ENCODE measurements at places on chromosomes 13 and 19. TPM values are rescaled to one million over a fixed set of nuclear protein-coding genes. Genes with fewer than 3 reads are reported as not detected.
A peak's percentile ranks its signal among the peaks of the same experiment; 100 is the strongest.

Gene BEST2
- polyA plus RNA-seq, result not detected

Gene NFIX
- 45.0 TPM for polyA plus RNA-seq

Gene THAP8
- polyA plus RNA-seq, result 4.7 TPM

Gene DUS3L
- polyA plus RNA-seq, result 28.9 TPM

Gene ZNF540
- 2.9 TPM for polyA plus RNA-seq

Gene SKA3
- 2.7 TPM for polyA plus RNA-seq

Gene BCAM
- polyA plus RNA-seq, result 38.7 TPM

- H3K4me3 ChIP-seq, result peak overlapping the region; percentile 87
- peaks cover 20% of the 10 kb centered on the region for H3K4me1 ChIP-seq
- no peaks in the 10 kb centered on the region for H3K27me3 ChIP-seq
- no peak for DNase-seq
- H3K27ac ChIP-seq, result peak overlapping the region; percentile 86
These were observed 579 bp downstream of the ZNF566 start for GRCh38 chr19:36488846-36489117.

GRCh38 chr13:96248996-96249395 lies 159.1 kb downstream of the HS6ST3 start:
- no peaks in the 10 kb centered on the region for H3K36me3 ChIP-seq
- no peaks in the 10 kb centered on the region for H3K4me1 ChIP-seq
- H3K4me3 ChIP-seq, result no peak overlapping the region
- no peak for DNase-seq

- no peak for DNase-seq
- no peaks in the 10 kb centered on the region for H3K36me3 ChIP-seq
- H3K27me3 ChIP-seq, result no peaks in the 10 kb centered on the region
- no peak overlapping the region for H3K4me3 ChIP-seq
- no peak overlapping the region for H3K27ac ChIP-seq
These were observed 671.5 kb upstream of the PCDH20 start for GRCh38 chr13:62087124-62087523.

GRCh38 chr19:29507081-29507860 lies 18.5 kb upstream of the VSTM2B start:
- no peaks in the 10 kb centered on the region for H3K27me3 ChIP-seq
- H3K4me1 ChIP-seq, result no peaks in the 10 kb centered on the region
- H3K27ac ChIP-seq, result no peak overlapping the region
- no peak for DNase-seq
- H3K4me3 ChIP-seq, result no peak overlapping the region
- H3K36me3 ChIP-seq, result no peaks in the 10 kb centered on the region

DNA sequence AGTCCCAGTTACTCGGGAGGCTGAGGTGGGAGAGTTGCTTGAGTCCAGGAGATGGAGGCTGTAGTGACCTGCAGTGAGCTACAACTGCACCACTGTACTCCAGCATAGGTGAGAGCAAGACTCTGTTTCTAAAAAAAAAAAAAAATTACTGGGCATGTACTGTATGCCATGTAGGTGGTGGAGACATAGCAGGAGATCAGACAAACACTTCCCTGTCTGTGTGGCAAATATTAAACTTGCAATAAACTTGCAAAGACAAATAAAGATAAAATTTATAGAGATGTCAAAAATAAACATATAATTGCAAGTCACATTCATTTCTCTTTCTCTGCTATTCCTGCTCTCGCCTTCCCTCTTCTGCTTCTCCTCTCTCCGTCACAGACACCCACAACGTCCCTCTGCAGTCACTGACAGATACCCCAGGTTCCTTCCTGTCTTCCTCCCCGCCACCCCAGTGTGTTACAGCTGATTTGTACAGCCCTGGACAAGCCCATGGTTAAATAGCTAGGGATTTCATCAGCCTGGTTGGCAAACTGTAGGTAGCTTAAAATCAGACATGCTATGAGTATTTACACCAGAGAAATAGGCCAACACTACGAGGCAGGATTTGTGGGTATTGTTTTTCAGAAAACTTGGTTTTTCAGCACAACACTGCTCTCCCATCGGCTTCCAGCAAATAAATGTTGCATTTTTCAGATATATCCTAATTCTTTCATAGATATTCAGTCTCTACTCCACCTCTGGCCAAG lies 1.3 kb upstream of the CD177 start:
- DNase-seq, result no peak
- no peaks in the 10 kb centered on the region for H3K4me1 ChIP-seq
- no peaks in the 10 kb centered on the region for H3K36me3 ChIP-seq
- H3K27ac ChIP-seq, result no peak overlapping the region
- no peak overlapping the region for H3K4me3 ChIP-seq

DNA sequence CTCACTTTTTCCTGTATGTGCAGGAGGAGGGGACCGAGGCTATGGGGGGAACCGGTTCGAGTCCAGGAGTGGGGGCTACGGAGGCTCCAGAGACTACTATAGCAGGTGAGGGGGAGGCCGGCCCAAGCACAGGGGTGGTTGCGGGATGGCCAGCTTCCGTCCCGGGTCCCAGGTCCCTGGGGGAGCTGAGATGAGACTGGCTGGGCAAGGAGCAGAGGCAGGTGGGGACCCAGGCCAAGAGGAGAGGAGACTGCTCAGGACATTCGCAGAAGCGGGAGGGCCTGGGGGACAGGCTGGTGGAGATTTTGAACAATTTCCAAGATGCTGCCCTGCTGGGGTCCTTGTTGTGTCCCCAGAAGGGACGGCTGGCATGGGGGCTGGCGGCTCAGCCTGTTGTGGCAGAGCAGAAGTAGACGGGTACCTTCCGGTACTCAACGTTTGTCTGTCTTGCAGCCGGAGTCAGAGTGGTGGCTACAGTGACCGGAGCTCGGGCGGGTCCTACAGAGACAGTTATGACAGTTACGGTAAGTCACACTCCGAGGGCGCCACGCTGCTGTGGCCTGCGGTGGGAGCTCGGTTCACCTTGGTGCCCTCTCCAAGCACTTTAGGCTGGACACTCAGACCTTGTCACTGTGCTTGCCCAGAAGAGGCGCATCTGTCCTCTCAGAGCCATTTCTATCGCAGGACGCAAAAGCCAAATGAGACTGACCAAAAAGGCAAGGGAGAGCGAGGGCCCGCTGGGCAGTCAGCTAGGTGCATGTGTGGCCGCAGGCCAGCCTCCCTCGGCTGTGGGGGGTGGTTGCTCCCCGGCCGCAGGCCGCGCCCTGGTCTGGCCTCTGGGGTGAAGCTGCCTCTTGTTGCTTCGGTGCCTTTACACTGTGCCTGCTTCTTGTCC lies 2.6 kb downstream of the CIRBP start:
- peaks cover 83% of the 10 kb centered on the region for H3K4me1 ChIP-seq
- peak overlapping the region; percentile 62 for H3K4me3 ChIP-seq
- DNase-seq, result no peak
- peaks cover 44% of the 10 kb centered on the region for H3K36me3 ChIP-seq

GRCh38 chr13:24160458-24161009 lies at the start of gene SPATA13:
Gene SPATA13, plus strand, starts transcription at chr13:24160720. Its CDS starts 62,210 bp downstream, at chr13:24222930.
- no peaks in the 10 kb centered on the region for H3K27me3 ChIP-seq
- peaks cover 27% of the 10 kb centered on the region for H3K4me1 ChIP-seq
- peak; percentile 98 for DNase-seq
- peak within 1 kb of the TSS; percentile 93 for H3K27ac ChIP-seq

GRCh38 chr13:51714663-51715168 lies 89.2 kb downstream of the DHRS12 start:
- no peaks in the 10 kb centered on the region for H3K36me3 ChIP-seq
- DNase-seq, result peak; percentile 10
- no peak overlapping the region for H3K27ac ChIP-seq
- H3K4me1 ChIP-seq, result peaks cover 7% of the 10 kb centered on the region

DNA sequence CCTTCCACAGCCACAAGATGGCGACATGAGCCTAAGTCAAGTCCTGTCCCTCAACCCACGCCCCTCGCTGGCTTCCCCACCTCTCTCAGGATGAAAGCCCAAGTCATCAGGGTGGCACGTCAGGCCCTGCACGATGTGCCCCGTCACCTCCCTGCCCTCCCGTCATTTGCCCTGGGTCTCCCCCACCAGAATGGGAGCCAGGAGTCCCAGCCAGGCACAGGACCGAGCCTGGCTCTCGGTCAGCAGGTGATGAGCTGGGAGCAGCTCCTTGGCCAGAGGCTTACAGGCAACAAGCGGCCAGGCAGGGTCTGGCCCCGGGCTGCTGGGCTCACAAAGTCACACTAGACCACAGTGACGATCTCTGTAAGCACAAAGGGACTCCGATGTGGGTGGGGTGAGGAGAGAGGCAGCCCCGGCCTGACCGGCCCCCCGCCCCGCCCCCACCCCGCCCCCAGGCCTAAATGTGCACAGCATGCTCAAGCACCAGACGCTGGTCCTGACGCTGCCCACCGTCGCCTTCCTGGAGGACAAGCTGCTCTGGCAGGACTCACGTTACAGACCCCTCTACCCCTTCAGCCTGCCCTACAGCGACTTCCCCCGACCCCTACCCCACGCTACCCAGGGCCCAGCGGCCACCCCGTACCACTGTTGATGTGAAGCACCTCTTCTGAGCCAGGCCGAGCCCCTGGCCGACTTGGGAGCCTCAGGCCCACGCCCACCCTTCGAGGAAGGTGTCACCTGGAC lies 7.3 kb downstream of the MRPL4 start:
- peak overlapping the region; percentile 34 for H3K4me3 ChIP-seq
- peak overlapping the region; percentile 61 for H3K27ac ChIP-seq
- H3K4me1 ChIP-seq, result peaks cover 12% of the 10 kb centered on the region
- H3K27me3 ChIP-seq, result no peaks in the 10 kb centered on the region
- H3K36me3 ChIP-seq, result peaks cover 40% of the 10 kb centered on the region

DNA sequence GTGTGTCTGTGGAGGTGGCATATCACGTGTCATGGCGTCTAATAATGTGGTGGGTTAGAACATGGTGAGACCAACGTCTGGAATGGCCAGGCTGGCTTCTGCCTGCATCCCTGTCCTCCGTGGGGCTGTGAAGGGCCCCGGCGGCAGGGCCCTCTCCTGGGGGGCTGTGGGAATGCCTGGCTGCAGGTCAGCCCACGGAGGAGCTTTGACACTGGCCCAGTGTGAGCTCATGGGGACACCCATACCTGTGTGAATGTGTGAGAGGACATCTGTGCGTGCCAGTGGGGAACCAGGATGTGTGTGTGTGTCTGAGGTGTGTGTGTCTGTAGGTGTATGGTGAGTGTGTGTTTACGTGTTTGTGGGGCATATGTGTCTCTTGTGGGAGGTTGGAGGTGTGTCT lies 300.1 kb downstream of the TEX29 start:
- no peaks in the 10 kb centered on the region for H3K36me3 ChIP-seq
- no peak overlapping the region for H3K27ac ChIP-seq
- H3K4me3 ChIP-seq, result no peak overlapping the region
- no peaks in the 10 kb centered on the region for H3K27me3 ChIP-seq
- H3K4me1 ChIP-seq, result no peaks in the 10 kb centered on the region

- H3K27ac ChIP-seq, result no peak within 1 kb of the TSS
- no peaks in the 10 kb centered on the region for H3K36me3 ChIP-seq
- H3K4me1 ChIP-seq, result peaks cover 11% of the 10 kb centered on the region
- H3K4me3 ChIP-seq, result peak within 1 kb of the TSS; percentile 34
- peak; percentile 85 for DNase-seq
These were observed at the start of gene KLC3 for GRCh38 chr19:45340232-45340898. Gene KLC3, plus strand, starts transcription at chr19:45340750. Its CDS starts 4,792 bp downstream, at chr19:45345542.

DNA sequence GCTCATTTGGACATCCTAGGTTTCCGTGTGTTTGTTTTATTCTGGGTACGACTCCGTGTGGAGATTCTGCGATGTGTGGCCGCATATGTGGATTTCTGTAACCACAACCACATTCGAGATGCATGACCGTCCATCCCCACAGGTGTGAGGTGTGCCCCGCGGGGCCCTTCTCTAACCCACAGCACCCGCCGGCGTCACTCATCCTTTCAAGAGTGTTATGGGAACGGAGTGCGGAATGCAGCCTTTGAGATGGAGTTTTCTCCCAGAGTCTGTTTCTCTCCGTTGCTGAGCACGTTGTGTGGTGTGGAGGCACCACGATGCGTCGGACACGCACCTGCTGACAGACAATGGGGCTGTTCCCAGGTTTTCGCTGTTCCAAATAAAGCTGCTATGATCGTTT lies 40.0 kb downstream of the C13orf46 start:
- H3K36me3 ChIP-seq, result no peaks in the 10 kb centered on the region
- H3K4me3 ChIP-seq, result no peak overlapping the region

- no peaks in the 10 kb centered on the region for H3K4me1 ChIP-seq
- H3K27me3 ChIP-seq, result no peaks in the 10 kb centered on the region
- peak; percentile 41 for DNase-seq
- no peaks in the 10 kb centered on the region for H3K36me3 ChIP-seq
These were observed 245.6 kb downstream of the DACH1 start for GRCh38 chr13:71621174-71622124.

- peak overlapping the region; percentile 48 for H3K27ac ChIP-seq
- H3K36me3 ChIP-seq, result peaks cover 13% of the 10 kb centered on the region
- H3K4me1 ChIP-seq, result peaks cover 76% of the 10 kb centered on the region
- no peak overlapping the region for H3K4me3 ChIP-seq
- H3K27me3 ChIP-seq, result no peaks in the 10 kb centered on the region
These were observed 6.9 kb downstream of the PEAK3 start for GRCh38 chr19:2274931-2275535.

DNA sequence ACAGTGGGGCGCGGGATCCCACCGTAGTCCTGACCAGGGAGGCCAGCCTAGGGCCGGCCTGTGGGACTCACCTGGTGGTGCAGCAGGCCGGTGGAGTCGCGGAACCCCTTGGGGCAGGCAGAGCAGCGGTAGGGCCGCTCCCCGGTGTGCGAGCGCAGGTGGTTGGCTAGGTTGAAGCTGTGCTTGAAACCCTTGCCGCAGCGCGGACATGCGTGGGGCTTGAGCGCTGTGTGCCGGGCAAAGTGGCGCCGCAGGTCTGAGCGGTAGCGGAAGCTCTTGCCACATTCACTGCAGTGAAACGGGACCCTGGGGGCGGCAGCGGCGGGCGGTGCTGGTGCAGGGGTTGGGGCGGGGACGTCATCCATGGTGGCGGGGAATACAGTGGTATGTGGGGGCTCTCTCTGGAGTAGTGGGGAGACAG lies 1.8 kb downstream of the FIZ1 start:
- no peak overlapping the region for H3K27ac ChIP-seq
- peaks cover 56% of the 10 kb centered on the region for H3K36me3 ChIP-seq
- peaks cover 31% of the 10 kb centered on the region for H3K4me1 ChIP-seq
- DNase-seq, result no peak

- peaks cover 88% of the 10 kb centered on the region for H3K36me3 ChIP-seq
- peaks cover 100% of the 10 kb centered on the region for H3K4me1 ChIP-seq
- H3K27me3 ChIP-seq, result no peaks in the 10 kb centered on the region
- H3K27ac ChIP-seq, result no peak overlapping the region
These were observed 36.1 kb upstream of the EPHX3 start for GRCh38 chr19:15268192-15268927.

DNA sequence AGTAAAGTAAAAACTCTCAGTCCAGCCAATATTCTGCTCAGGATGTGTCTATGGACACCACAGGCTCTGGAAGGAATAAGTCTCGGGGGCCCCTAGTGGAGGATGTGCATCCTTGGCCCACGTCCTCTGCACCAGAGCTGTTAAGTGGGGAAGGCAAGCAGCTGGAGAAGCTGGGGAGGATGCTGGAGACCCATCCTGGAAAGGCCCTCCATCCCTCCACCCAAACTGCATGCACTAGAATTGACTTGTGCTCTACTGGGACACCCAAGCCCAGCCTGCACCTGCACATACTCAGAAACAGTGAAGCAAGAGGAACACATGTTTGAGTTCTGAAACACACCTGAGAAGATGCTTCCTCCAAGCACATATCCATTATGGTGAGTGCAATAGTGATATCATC lies 307.8 kb downstream of the TSHZ3 start:
- no peak overlapping the region for H3K27ac ChIP-seq
- DNase-seq, result no peak
- H3K27me3 ChIP-seq, result no peaks in the 10 kb centered on the region
- no peaks in the 10 kb centered on the region for H3K36me3 ChIP-seq

GRCh38 chr13:28432816-28433560 lies 61.9 kb downstream of the FLT1 start:
- DNase-seq, result no peak
- no peak overlapping the region for H3K27ac ChIP-seq
- no peaks in the 10 kb centered on the region for H3K36me3 ChIP-seq
- H3K4me1 ChIP-seq, result no peaks in the 10 kb centered on the region
